Chondrocyte (in vitro differentiated cells): ENCODE measurements at places on chromosomes 12 and 14. TPM values are rescaled to one million over a fixed set of nuclear protein-coding genes. Genes with fewer than 3 reads are reported as not detected.

DNA sequence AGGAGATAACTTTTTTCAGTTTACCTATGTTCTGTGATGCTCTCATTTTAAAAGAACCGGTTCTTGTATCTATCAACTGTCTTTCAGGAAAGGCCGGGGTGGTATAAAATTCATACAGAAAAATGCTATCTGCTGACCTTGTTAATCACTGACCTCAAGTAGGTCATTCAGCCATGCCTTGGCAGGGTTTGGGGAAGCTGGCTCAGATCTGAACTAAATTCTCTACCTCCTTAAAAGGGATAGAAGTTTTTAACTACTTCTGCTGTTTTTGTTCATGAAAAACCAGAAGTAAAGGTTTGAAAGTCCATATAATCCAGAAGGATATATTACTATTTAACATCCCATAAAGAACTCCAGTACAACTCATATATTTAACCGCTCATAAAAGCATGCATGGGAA is 10.1 kb downstream of the MYRFL start:
- no peak for DNase-seq
- H3K27me3 ChIP-seq = no peaks in the 10 kb centered on the region
- H3K4me3 ChIP-seq = no peak overlapping the region
- H3K27ac ChIP-seq = peak overlapping the region; percentile 39
- no peaks in the 10 kb centered on the region for H3K36me3 ChIP-seq
- H3K4me1 ChIP-seq = peaks cover 26% of the 10 kb centered on the region

- peak overlapping the region; percentile 91 for H3K27ac ChIP-seq
- no peak for DNase-seq
- no peaks in the 10 kb centered on the region for H3K27me3 ChIP-seq
- H3K36me3 ChIP-seq = peaks cover 6% of the 10 kb centered on the region
These were observed 3.5 kb downstream of the RAP1B start for GRCh38 chr12:68614105-68614679.

- peaks cover 63% of the 10 kb centered on the region for H3K4me1 ChIP-seq
- DNase-seq = no peak
- no peak overlapping the region for H3K4me3 ChIP-seq
- H3K36me3 ChIP-seq = peaks cover 5% of the 10 kb centered on the region
- H3K27me3 ChIP-seq = no peaks in the 10 kb centered on the region
- H3K27ac ChIP-seq = peak overlapping the region; percentile 93
These were observed 52.9 kb downstream of the GXYLT1 start for GRCh38 chr12:42091769-42092168.

- H3K36me3 ChIP-seq = peaks cover 6% of the 10 kb centered on the region
- no peak overlapping the region for H3K4me3 ChIP-seq
- H3K27ac ChIP-seq = no peak overlapping the region
- H3K27me3 ChIP-seq = no peaks in the 10 kb centered on the region
These were observed 170.4 kb downstream of the CALM1 start for GRCh38 chr14:90567191-90567590.

GRCh38 chr14:72738161-72738611 is 155.7 kb downstream of the DPF3 start:
- DNase-seq = no peak
- H3K27ac ChIP-seq = no peak overlapping the region
- H3K36me3 ChIP-seq = no peaks in the 10 kb centered on the region
- H3K4me3 ChIP-seq = no peak overlapping the region

GRCh38 chr12:131844656-131845055 is 16.5 kb downstream of the MMP17 start:
- no peaks in the 10 kb centered on the region for H3K4me1 ChIP-seq
- no peak overlapping the region for H3K4me3 ChIP-seq
- no peaks in the 10 kb centered on the region for H3K36me3 ChIP-seq
- DNase-seq = no peak
- H3K27ac ChIP-seq = no peak overlapping the region

DNA sequence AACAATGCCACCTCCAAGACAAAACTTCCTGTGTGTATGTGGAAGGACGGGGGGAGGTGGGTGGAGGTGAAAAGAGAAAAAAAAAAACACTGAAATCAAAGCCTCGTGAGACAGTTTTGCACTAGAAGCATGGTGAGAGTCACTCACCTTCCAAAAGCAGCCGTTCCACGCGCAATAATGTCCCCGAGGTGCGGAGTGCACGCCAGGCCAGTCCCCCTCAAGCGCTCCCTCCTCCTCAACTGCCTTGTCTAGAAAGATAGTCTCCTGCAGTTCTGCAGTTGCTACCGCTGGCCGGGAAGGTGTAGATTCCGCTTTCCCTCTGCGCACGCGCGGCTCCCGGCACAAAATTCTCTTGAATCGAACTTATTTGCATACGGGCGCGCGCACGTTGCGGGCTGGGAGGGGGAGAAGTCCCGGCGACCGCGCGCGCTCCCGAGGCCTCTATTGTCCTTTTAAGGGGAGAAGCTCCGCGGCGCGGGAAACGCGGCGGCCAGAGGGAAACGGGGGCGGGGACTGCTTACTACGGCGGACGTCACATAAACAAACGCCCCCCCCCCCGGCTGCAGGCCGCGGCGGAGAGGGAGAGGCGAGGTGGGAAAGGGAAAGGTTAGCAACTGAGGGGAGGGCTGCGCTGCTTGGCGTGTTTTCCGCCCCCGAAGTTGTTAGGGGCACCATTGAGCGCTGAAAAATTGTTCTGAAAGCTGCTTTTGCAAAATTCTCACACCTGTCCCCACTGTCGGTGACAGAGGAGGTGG is at the start of gene SINHCAF:
SINHCAF (minus strand) TSS at position 274 of the 755 bp plus-strand sequence. CDS start 27,946 bp downstream, outside the sequence.
- no peaks in the 10 kb centered on the region for H3K36me3 ChIP-seq
- peak; percentile 99 for DNase-seq
- H3K4me1 ChIP-seq = peaks cover 39% of the 10 kb centered on the region
- H3K27ac ChIP-seq = peak within 1 kb of the TSS; percentile 84
- peak within 1 kb of the TSS; percentile 92 for H3K4me3 ChIP-seq

DNA sequence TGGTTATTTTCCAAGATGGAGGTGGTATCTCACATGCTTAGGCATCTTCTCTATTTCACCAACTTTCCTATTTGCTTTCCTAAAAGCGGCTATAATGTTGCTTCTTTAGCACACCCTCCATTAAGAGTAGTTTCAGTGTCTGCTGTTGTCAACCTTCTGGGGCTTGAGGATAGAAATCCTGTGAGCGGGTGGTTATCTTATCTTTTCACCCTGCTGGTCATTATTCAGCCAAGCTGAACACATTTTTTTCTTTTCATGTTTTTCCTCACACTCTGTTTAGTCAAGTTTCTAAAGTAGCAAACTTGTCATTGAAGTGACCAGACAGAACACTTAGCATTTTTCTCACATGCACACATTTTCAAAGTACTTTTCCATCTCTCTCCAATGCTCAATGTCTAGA is 104.5 kb downstream of the SLC8A3 start:
- no peaks in the 10 kb centered on the region for H3K36me3 ChIP-seq
- H3K27me3 ChIP-seq = peaks cover 19% of the 10 kb centered on the region
- H3K4me1 ChIP-seq = no peaks in the 10 kb centered on the region
- H3K27ac ChIP-seq = no peak overlapping the region

- peak overlapping the region; percentile 53 for H3K27ac ChIP-seq
- peak overlapping the region; percentile 78 for H3K4me3 ChIP-seq
- DNase-seq = no peak
- peaks cover 81% of the 10 kb centered on the region for H3K4me1 ChIP-seq
- H3K27me3 ChIP-seq = no peaks in the 10 kb centered on the region
These were observed 2.4 kb downstream of the SH2B3 start for GRCh38 chr12:111408116-111408440.

GRCh38 chr14:65351493-65352194 is 60.9 kb upstream of the FUT8 start:
- no peaks in the 10 kb centered on the region for H3K36me3 ChIP-seq
- H3K27ac ChIP-seq = no peak overlapping the region
- H3K27me3 ChIP-seq = no peaks in the 10 kb centered on the region
- H3K4me3 ChIP-seq = no peak overlapping the region
- H3K4me1 ChIP-seq = peaks cover 5% of the 10 kb centered on the region

DNA sequence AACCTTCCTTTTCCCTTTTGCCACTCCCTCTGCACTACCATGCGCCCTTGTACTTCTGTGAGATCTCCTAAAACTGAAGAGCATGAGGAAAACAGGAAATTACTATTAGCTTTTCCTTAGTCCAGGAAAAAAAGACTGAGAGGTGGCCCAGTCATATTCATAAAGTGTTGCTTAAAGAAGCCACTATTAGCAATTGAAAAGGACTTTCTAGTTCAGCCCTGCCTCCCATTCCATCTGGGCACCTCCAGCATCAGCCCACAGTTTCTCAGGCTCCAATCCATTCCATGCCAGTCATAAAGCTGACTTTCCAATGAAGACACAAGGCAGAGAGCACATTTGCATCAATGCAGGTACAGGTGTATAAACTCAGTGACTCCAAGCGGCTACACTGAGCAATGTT is 19.9 kb upstream of the AMIGO2 start:
- H3K27me3 ChIP-seq = no peaks in the 10 kb centered on the region
- peaks cover 71% of the 10 kb centered on the region for H3K4me1 ChIP-seq
- no peaks in the 10 kb centered on the region for H3K36me3 ChIP-seq
- no peak for DNase-seq
- H3K4me3 ChIP-seq = no peak overlapping the region

DNA sequence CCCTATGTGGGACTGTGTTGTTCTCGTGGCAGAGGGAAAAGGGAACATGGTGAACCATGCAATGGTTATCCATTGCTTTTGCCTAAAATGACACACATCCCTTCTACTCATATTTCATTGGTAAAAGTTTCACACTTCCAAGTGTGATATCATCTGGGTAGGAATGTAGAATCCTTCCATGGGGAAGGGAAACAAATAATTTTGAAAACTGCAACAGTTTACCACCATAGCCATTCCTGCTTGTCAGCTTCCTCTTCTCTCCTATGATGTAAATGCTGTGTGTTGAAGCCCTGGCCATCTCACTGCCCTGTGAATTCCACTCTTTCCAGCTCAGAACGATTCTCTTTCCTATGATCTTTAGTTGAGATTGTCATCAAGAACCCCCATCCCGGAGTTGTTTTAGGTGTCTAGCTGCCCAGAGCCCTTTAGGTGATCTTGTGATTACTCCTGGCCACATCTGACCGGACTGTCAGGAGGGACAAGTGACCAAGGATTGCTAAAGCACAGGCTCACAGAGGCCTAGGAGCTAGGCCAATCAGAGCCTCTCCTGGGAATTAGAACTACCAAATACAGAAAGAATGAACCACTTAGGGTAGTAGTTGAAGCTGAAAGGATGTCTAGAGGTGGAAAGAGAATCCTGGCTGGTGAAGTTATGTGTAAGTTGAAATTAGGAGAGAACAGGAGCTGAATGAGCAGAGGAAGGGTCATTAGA is 84.6 kb downstream of the VCPKMT start:
- H3K27ac ChIP-seq = peak overlapping the region; percentile 37
- no peaks in the 10 kb centered on the region for H3K36me3 ChIP-seq
- H3K4me3 ChIP-seq = no peak overlapping the region
- peaks cover 10% of the 10 kb centered on the region for H3K4me1 ChIP-seq

FAM161B gene
- total RNA-seq = 5.5 to 5.9 TPM (median 5.8 TPM) in 3 replicates

UBE3B gene
- total RNA-seq = 32.9 to 39.5 TPM (median 33.8 TPM) in 3 replicates

PTPN21 gene
- total RNA-seq = 34.9 to 42.9 TPM (median 40.0 TPM) in 3 replicates

CEP128 gene
- total RNA-seq = 2.7 to 7.8 TPM (median 3.5 TPM) in 3 replicates

TMPRSS12 gene
- total RNA-seq = not detected in 3 replicates

CSRP2 gene
- total RNA-seq = 204 to 240 TPM (median 215 TPM) in 3 replicates
